Activated T-helper 1 cell treated with anti-CD3 and anti-CD28 coated beads, Interleukin-12 subunit alpha, Interleukin-12 subunit beta, Interleukin-2, Interleukin-4 antibody, amounts not matched to agents 30 ng/mL and 10 ng/mL and 1 ng/mL, durations not matched to agents 14 hours and 24 hours and 36 hours (primary cell): ENCODE measurements at places on chromosomes 4 and X.

DNA sequence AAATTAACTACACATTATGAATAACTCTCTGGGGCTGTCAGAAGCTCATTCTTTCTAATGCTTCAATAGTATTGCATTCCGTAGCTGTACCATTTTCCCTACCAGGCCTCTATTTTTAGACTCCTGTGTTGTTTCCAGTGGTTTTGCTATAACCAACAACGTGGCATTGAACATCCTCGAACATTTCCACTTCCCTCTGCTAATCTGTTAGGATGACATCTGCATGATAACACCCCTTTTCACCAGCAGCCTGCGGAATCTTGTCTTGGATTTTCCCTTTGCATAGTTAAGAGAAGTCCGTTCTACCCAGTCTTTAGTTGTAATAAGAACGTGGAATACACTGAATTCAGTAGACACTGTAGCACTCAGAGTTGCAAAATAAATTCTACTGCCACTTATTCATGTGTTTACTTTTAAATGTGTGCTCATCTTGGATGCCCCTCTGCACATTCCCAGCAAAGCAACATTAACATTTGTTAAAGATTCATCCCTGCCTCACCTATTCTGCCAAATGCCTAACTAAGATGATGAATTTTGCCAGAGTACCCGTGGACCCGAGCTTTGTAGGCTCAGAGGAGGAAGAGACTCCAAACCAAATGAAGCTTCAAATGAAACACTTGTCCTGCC, 55.6 kb downstream of the SEL1L3 start:
- DNase-seq, result no peak

GRCh38 chr4:85932500-85933290, 427.2 kb downstream of the MAPK10 start:
- no peak for DNase-seq

GRCh38 chr4:8525383-8526120, 54.6 kb upstream of the GPR78 start:
- DNase-seq, result no peak

GRCh38 chr4:177579649-177580048, 137.4 kb upstream of the AGA start:
- no peak for DNase-seq

- no peak for DNase-seq
Measured at GRCh38 chr4:78343682-78344081, 207.9 kb upstream of the ANXA3 start.

GRCh38 chrX:23840674-23841073, 57.7 kb downstream of the SAT1 start:
- no peak for DNase-seq

- DNase-seq, result no peak
Measured at GRCh38 chr4:57220172-57220571, 110.0 kb upstream of the IGFBP7 start.

DNA sequence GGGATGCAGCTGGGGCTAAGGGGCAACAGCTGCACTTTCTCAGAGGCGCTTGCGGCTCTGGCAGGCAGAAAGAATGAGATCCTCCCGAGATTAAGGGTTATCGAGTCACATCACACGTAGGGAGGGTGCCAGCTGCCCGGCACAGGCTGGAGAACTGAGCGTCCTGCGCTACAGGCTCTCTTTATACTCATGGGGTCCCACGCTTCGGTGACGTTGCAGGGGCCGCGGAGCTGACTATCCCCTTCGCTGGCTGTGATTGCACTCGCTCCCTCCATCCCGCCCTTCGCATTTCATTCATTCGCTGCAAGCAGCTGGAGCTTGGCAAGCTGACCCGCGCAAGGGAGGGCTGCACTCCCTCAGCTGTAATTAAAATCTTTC, at the start of gene TACR3:
Gene TACR3 (minus strand): TSS at position 156 of the 378 bp plus-strand sequence. CDS start 310 bp downstream, outside the sequence.
- no peak for DNase-seq

GRCh38 chr4:23323436-23323835, 566.4 kb downstream of the PPARGC1A start:
- no peak for DNase-seq

DNA sequence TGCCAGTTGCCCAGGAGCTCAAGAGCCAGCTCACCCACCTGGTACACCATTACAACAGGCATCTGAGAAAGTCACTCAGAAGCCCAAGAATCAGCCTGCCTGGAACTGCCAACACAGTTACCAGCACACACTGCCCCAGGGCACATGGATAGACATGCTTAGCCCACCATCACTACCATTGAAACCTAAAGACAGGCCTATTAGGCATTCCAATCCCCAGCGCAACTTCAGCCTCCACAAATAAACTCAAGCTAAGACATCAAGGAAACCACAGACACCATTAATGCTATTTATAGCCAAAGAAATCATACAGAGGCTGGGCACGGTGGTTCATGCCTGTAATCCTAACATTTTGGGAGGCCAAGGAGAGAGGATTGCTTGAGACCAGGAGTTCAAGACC, 42.3 kb downstream of the ATRX start:
- no peak for DNase-seq

- DNase-seq, result no peak
Measured at GRCh38 chrX:23383411-23383810, 48.8 kb downstream of the PTCHD1 start.

- DNase-seq, result no peak
Measured at GRCh38 chr4:145830699-145831098, 107.9 kb downstream of the ZNF827 start.

DNA sequence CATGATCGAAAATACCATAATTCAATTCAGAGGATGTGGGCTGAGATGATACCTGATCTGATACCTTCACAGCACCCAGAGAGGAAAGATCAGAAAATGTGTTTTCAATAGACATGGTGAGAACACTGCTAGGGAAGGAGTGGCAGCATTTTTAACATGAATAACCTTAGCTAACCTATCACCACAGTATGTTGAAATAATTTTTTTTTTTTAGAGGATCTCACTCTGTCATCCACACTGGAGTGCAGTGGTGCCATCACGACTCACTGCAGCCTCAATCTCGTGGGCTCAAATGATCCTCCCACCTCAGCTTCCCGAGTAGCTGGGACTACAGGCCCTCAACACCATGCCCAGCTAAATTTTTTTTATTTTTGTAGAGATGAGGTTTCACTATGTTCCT, 90.5 kb upstream of the RAPGEF2 start:
- no peak for DNase-seq

- DNase-seq, result no peak
Measured at GRCh38 chr4:88938138-88938537, 118.8 kb downstream of the FAM13A start.

GRCh38 chr4:154009191-154009590, 220.3 kb upstream of the SFRP2 start:
- DNase-seq, result no peak
